B cell (primary cell): ENCODE measurements at places on chromosomes 7 and 10. TPM values are rescaled to one million over a fixed set of nuclear protein-coding genes. Genes with fewer than 3 reads are reported as not detected.

DNA sequence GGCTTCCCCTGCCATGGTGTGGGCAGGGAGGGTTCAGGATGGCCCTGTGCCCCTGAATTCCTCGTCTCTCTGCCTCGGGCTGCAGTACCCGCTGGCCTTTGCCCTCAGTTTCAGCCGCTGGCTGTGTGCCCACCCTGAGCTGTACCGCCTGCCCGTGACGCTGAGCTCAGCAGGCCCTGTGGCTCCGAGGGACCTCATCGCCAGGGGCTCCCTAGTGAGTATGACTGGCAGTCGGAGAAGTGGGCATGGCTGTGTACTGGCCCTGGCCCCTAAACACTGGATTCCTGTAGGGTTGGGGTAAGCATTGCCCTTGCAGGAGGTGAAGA is 59.6 kb downstream of the PALD1 start:
- H3K4me3 ChIP-seq: no peak overlapping the region
- H3K27ac ChIP-seq: no peak overlapping the region
- H3K4me1 ChIP-seq: no peaks in the 10 kb centered on the region
- no peaks in the 10 kb centered on the region for H3K36me3 ChIP-seq
- H3K27me3 ChIP-seq: no peaks in the 10 kb centered on the region

- no peaks in the 10 kb centered on the region for H3K27me3 ChIP-seq
- no peak for DNase-seq
- H3K4me1 ChIP-seq: no peaks in the 10 kb centered on the region
Observed at GRCh38 chr7:36430186-36430585, 40.5 kb downstream of the ANLN start.

DNA sequence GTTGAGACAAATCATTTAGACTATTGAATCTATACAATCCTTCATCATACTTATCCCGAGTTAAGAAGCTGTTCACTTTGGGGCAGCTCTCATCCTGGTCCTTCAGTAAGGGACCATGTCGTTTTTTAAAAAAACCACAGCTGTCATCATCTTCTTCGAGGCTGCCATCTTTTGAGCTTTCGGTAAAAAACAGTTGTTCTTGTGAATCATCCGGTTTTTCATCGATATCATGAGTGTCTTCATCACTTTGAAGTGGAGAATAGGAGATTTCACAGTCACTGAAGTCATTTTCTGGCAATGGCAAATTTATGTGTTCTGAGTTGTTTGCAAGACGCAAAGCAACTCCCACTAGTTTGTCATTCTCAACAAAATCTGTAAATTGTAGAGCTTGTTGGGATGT is 3.9 kb downstream of the DCLRE1A start:
- H3K27ac ChIP-seq: no peak overlapping the region
- H3K4me3 ChIP-seq: no peak overlapping the region
- H3K36me3 ChIP-seq: no peaks in the 10 kb centered on the region
- H3K27me3 ChIP-seq: no peaks in the 10 kb centered on the region

DNA sequence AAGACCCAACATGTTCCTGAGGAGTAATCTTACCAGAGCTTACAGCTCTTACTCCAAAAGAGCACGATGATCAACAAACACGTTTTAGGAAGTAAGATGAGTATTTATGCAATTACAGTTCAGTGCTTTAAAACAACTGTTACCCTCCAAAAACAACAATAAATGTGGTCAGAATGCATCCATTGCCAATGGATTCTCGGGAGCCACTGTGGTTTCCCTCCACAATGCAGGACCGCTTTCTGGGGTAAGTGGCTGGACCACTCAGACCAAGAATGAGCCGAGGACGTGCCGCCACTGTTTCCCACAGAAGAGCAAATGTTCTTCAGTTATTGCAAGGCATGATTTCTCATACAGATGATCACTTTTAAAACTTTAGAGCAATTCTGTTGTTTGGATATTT is 232.3 kb upstream of the MKLN1 start:
- H3K4me3 ChIP-seq: no peak overlapping the region
- no peaks in the 10 kb centered on the region for H3K27me3 ChIP-seq
- peaks cover 52% of the 10 kb centered on the region for H3K4me1 ChIP-seq

Gene NSUN5
- polyA plus RNA-seq: 98.0 and 103 TPM in 2 replicates

Gene FLNC
- polyA plus RNA-seq: 0.01 TPM in 1 of 2 replicates, not detected in the other
